ENCODE measurements at places on chromosomes 16 and 17.

GRCh38 chr17:44830359-44831288 lies 537 bp upstream of the GJC1 start:
- peak; percentile 46 for DNase-seq

DNA sequence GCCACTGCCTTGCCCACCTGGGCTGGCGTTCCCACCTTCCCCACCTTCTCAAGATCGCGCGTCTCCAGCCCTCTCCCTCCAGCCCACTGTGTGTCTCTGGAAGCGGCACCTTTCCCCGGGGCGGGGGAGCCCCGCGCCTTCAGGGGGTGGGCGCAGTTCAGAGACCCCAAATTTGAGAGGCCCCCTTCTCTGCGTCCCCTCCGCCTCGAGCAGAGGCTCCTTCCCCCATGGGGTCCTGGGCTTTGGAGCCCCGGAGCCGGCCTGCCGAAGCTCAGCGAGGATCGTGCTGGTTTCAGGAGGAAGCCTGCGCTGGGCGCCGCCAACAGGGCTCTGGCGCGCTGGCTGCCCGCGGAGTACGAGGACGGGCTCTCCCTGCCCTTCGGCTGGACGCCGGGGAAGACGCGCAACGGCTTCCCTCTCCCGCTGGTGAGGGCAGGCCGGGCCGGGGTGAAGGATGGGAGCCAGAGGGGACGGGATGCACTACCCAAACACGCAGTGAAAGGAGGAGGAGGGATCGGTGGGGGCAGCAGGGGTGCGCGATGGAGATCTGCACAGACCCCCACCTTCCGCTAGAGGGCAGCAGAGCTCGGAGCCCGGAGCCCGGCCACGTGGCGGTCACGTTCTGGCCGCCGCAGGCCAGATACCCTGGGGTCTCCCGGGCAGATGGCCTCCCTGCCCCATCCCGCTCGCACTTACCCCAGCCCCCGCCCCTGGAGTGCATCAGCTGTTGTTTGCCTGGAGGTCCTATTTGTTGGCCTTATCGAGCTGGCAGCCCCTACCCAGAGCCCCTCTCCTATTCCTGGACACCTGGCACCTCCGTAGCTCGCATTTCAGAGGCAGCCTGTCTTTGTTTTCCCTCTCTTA lies 11.1 kb downstream of the LPO start:
- peak; percentile 97 for DNase-seq

- DNase-seq: no peak
Observed at GRCh38 chr16:11056993-11057649, 112.8 kb downstream of the CLEC16A start.

DNA sequence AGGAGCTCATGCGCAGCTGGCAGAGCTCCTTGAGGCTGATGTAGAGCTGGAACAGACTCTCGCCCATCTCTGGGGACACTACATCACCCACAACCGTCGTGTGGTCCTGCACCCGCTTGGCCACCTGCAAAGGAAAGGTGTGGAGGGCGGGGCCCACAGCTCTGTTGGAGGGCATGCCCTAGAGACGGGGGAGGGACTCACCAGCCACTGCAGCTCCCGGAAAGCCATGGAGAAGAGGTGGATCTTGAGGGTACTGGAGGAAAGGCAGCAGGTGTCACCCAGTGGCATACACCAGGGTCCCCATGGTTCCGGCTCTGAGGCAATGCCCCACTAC lies 8.6 kb downstream of the UNC13D start:
- no peak for DNase-seq

GRCh38 chr17:4436381-4436780 lies 2.6 kb downstream of the SPNS3 start:
- no peak for DNase-seq

DNA sequence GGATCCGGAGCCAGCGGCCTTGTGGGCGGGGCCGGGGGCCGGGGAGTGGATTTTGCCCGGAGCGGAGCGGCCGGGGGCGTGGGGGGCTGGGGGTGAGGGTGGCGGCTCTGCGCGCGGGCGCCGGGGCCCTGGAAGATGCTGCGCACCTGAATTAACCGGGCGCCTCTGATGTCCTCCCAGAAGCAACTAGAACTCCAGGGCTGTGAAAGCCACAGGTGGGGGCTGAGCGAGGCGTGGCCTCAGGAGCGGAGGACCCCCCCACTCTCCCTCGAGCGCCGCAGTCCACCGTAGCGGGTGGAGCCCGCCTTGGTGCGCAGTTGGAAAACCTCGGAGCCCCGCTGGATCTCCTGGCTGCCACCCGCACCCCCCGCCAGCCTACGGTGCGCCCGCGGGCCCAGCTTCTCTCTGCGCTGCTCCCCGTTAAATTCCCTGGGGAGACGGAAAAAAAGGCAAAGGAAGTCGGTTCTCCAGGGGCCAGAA lies 549 bp downstream of the SLC26A11 start:
- no peak for DNase-seq

DNA sequence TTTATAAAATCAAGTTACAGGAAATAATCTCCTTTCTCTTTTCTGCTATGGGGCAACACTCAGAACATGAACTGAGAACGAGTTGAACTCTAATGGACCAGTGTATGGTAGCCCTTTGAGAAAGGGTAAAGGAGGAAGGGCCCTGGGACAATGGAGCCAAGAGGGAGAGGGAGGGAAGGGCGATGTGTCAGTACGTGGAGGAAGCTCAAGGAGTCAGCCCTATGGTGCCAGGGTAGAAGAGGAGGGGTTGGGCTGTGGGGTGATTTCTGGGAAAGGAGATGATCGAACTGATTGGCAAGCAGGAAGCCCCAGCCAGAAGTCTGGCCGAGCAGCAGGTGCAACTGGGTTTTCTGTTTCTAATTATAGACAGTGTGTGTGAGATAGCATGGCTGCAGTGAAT lies 4.3 kb upstream of the WIPI1 start:
- no peak for DNase-seq

GRCh38 chr16:65657071-65657494 lies 535.2 kb upstream of the CDH11 start:
- DNase-seq: no peak

DNA sequence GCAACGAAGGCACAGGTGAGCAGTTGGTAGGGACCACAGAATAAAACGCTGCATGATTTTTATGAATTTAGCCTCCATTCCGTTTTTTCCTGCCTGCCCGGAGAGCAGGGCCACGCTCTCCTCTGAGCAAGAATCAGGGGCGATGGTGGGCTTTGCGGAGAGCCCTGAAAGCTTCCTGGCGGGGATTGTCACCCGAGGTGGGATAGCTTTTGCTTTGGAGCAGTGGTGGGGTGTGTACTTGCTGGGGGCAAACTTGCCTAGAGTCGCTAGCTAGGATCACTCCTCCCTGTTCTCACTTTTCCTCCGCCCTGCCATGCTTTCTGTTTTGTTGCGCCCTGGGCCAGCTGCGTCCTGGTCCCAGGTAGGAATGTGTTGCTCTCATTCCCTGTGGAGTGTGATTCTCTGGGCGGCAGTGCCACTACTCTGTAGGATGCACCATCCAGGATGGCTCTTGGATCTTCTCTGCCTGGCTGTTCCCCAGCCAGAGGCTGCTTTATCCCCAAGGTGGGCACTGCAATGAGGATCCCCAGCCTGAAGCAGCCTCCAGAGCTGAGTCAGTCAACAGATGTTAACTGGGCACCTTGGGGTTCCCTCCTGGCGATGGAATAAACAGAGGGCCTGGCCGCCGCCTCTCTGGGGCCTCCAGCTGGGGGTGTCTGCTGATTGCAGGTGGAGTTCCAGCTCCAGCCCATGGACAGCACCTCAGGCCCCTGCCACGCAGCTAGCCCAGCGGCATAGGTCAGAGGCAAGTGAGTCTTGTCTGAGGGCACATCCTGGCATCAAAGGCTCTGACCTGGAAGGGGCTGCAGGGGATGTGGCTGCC lies 360.9 kb upstream of the TNRC6C start:
- no peak for DNase-seq

DNA sequence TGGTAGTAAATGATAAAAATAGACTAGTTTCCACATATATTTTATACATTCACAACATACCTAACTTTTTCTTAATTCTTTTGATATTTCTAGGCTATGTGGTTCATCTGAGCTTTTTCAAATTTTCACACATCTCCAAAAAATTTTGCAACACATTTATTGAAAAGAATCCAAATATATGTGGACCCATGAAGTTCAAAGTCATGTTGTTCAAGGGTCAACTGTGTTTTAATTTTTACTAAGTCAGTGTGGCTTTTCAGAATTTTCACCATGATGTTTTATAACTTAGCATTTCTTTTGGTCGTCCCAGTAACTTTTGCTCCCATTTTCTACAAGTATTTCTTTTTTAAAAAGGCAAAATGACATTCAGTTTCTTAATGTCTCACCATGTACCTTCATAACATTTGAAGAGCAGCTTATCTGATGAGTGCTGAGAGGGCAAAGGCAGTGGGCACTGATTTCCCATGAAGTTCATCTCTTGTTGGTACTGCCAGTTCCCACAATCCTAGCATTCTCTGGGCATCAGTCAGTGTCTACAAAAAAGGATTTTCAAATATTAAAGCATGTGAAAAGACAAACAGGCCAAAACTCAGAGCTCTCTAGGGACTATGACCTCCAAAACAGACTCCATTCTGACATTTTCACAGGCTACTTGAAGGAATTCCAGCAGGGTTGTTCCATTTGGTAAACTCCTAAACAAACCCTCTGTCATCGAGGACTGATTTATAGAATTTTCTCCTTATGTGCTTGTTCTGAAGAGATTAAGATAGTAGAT lies 80.3 kb downstream of the MRTFB start:
- DNase-seq: no peak

- peak; percentile 67 for DNase-seq
Observed at GRCh38 chr17:40564883-40565768, at the start of gene CCR7. CCR7 (minus strand) TSS chr17:40565472; CDS start chr17:40565409, 63 bp downstream.

DNA sequence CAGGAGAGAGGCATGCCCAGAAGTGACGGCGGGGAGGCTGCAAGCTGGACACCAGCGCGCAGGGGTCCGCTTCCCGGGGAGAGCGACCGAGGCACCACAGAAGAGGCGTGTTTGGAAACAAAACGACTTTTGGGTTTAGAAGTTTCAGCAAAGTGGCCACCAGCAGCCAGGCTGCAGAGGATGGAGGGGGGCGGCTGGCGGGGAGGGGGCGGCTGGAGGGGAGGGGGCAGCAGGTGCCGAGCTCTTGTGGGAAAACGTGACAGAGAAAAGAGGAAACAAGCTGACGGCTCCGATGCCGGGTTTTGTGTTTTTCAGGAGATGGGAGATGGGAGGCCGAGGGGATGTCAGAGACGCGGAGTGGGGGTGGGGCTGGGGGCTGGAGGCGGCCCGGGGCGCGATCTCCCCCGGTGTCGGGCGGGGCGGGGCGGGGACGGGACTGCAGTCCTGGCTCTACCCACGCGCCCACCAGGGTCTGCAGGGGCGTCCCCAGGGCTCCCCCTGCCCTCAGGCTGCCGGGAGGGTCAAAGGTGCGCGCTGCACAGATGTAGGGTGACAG lies 32.1 kb upstream of the RPH3AL start:
- no peak for DNase-seq

DNA sequence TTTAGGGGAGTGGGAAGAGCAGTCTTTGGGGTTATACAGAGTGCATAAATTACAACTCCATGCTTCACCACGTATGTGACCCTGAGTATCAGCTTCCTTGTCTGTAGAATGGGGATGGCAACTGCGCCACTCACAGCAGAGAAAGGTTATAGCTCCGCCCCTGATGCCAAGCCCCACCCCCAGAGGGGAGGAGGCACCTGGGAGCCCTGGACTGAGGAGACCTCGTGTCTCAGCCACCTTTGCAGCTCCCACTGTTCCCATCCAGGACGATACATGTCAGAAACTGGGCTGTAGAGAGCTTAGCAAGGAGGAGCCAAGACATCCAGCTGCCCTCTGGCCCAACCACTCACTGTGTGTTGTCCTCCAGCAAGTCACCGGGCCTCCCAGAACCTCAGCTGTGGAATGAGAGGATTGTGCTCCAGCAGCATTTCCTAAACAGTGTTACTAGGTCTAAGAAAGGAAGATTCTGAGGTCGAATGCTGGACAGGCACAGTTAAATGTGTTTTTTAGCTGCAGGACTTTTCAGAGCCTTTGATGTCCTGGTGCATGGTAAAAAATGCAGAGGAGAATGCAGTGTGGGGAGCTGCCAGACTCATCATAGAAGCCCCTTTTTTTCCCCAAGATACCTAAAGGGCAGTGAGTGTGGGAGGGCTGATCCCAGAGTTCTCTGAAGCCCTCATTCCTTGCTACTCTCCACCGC lies 49.4 kb downstream of the BEAN1 start:
- no peak for DNase-seq

DNA sequence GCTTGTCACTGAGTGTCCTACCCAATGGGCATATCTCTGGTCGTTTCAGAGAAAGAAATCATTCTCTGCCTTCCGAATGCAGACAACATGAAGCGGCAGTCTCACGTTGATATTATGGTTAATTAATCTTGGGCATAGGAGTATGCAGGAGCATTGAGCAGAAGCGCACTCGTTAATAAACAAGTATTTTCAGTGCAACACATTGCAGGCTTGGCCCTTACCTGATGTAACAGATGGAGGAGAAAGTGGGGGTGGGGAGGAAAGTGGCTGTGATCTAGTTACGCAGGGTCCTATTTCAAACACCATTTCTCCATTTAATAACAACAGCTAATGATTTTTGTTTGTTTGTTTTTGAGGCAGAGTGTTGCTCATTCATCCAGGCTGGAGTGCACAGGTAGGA lies 414.0 kb upstream of the RBFOX1 start:
- DNase-seq: no peak
